Common myeloid progenitor, CD34-positive (primary cell): ENCODE measurements at places on chromosomes 7 and 10.

- no peak for DNase-seq
Measured at GRCh38 chr10:30116041-30116491, 56.7 kb upstream of the JCAD start.

DNA sequence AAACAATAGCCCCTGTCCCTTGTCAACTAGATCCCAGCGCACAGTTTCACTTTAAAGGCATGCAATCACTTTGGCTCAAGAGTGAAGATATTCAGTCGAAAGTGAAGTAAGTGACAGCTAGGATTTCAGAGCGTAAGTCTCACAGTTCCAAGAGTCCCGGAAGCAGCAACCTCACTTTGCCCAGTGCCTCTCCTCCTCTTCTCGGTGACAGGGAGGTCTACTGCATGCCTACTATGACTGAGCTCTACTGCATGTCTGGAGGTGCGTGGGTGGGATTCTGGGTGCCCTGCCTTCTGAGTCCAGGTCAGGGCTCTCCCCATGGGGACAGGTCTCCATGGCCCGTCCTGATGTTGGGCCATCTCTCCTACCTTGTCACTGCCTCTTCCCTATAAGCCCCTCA is 17.0 kb downstream of the PRKCQ start:
- peak; percentile 51 for DNase-seq

DNA sequence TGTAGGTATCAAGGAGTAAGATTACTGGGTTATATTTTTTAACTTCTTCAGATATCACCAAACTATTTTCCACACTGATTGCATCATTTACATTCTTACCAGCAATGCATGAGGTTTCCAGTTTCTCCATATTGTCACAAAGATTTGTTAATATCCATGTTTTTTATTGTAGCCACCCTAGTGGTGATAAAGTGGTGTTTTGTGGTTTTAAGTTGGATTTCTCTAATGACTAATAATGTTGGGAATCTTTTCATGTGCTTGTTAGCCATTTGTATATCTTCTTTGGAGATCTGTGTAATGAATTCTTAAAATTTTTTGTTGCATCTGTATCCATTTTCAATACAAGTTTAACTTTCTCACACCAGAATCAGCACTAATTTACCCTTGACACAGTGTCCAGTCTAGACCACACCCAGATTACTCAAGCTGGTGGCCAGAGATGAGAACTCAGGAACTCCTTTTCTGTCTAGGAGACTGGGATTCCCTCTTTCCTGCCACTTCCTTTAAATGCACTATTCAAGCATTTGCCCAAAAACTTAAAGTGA is 67.0 kb upstream of the PLXDC2 start:
- no peak for DNase-seq

- DNase-seq, result no peak
Measured at GRCh38 chr10:119659951-119660350, 8.8 kb downstream of the BAG3 start.

DNA sequence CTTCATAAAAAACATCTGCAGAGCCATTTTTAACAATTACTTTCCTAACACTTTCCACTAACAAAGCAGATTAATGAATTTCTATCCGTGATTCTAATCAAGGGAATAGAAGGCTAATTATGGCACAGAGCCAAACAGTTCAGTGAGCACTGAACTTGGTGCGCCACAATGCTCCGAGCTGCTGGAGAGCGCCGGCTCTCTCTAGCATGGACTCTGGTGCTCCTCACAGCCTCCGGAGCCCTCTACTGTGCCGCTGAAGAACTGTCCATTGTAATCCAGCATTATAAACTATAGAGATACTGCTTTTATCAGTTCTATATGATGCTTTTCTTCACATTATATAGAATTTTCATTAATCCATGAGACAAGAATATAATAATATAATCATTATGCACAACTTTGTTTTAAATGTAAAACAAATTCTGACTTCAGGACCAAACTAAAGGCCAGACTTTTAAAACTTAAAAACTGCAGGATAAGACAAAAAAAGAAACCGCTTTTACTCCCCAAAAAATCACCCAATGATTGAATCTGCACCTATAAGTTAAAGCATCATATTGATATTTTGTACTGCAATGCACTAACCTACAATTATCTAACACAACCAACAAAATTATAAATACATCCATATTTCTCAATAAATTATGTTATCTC is 123.6 kb downstream of the RNF32 start:
- DNase-seq, result no peak

- DNase-seq, result no peak
Measured at GRCh38 chr10:3691482-3691881, 93.5 kb downstream of the KLF6 start.

GRCh38 chr10:97531401-97531986 is 32.8 kb downstream of the UBTD1 start:
- no peak for DNase-seq

GRCh38 chr7:132882714-132883428 is 199.0 kb downstream of the CHCHD3 start:
- DNase-seq, result no peak

DNA sequence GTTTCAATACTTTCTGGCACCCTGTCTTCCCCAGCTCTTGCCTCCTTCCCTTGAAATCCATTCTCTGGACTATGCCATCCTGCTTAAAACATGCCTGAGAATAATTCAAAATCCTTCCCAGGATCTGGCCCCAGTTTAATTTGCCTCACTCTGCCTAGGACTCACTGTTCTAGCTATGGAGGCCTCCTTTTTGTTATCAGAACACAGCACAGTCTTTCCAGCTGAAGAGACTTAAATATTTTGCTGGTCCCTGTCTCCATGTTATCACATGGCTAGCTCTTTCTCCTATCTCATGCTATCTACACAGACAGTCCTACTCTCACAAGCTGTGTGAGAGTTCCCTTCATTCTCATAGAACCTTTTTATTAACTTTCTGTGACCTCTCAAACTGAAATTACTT is 194.8 kb downstream of the RNLS start:
- no peak for DNase-seq

DNA sequence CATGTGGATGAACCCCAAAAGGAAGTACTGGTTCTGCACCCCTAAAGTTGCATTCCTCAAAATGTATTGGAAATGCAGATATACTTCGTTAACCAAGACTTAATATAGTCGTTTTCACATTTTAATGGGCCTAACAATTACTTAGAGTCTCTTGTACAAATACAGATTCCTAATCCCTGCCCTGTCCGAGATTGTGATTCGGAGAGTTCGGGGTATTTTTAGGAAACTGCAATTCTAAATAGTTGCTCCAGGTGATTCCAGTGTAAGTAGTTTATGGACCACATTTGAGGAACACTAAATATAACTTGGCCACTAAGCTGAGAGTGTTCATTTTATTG is 830 bp downstream of the TRUB1 start:
- DNase-seq, result peak; percentile 1

GRCh38 chr7:150965273-150965830 is 12.8 kb downstream of the KCNH2 start:
- DNase-seq, result no peak

- DNase-seq, result no peak
Measured at GRCh38 chr7:42765931-42766330, 145.9 kb downstream of the C7orf25 start.

- no peak for DNase-seq
Measured at GRCh38 chr7:17661982-17662585, 278.2 kb downstream of the SNX13 start.

DNA sequence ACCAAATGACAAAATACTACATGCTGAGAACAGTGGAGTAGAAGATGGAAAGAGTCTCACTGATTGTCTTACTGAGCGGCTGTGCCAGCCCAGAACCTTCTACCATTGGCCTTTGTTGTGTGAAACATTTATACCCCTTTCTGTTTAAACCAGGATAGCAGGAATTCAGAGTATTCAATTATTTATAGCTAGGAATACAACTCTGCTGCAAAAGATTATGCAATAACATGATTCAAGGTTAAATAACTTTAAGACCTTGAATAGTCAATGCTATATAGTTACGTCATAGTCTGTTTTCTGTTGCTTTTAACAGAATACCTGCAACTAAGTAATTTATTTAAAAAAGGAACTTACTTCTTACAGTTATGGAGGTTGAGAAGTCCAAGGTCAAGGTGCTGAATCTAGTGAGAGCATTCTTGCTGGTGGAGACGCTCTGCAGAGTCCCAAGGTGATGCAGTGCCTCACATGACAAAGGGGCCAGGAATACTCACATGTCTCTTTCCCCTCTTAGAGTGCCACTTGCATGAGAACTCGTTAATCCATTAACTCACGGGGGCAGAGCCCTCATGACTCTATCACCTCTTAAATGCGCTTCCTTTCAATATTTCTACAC is 371.8 kb downstream of the MDFIC start:
- DNase-seq, result no peak

DNA sequence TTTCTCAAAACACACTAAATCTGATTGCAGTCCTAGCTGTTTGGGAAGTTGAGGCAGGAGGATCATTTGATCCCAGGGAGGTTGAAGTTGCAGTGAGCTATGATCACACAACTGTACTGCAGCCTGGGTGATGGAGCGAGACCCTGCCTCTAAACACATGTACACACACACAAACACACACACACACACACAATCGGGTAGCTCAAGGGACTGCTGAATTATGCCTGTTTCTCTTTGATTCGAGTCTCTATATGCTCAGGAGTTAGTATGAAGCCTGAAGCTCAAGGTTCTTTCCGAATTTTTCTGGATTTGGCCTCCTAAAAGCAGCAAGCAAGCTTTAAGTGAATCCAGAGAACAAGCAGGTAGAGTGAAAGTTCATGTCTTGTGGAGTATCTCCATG is 22.5 kb downstream of the PRTFDC1 start:
- DNase-seq, result no peak

DNA sequence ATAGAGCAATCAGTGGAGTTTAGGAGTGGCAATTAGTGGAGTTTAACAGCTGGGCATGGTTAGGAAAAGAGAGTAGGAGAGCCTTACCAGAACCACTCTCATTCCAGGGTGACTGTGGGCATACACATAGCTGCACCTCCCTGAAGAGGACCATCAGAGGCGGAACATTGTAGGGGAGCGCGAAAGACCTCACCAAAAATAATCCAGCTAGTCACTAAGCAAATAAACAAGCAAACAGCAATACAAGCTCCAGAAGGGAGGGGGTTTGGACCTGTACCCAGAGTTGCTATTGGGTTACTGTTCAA is 4.1 kb upstream of the NACAD start:
- no peak for DNase-seq
